ENCODE measurements at places on chromosomes 13 and 19. TPM values are rescaled to one million over a fixed set of nuclear protein-coding genes. Genes with fewer than 3 reads are reported as not detected.

ATP11A gene
- 30.0 TPM for total RNA-seq

RAVER1 gene
- 13.9 TPM for total RNA-seq

PRR36 gene
- not detected for total RNA-seq

OR7E24 gene
- not detected for total RNA-seq

IFI30 gene
- total RNA-seq: not detected

NLRP5 gene
- total RNA-seq: not detected

BBC3 gene
- total RNA-seq: 16.8 TPM

CGB8 gene
- total RNA-seq: not detected

FGF22 gene
- total RNA-seq: not detected

MEDAG gene
- total RNA-seq: 19.4 TPM

MATK gene
- total RNA-seq: 0.29 TPM

NAPSA gene
- under 0.01 TPM for total RNA-seq

FUT3 gene
- not detected for total RNA-seq

F10 gene
- total RNA-seq: not detected

PSG1 gene
- total RNA-seq: 0.48 TPM

KANK3 gene
- total RNA-seq: 31.8 TPM

SHD gene
- not detected for total RNA-seq

ZNF135 gene
- 2.1 TPM for total RNA-seq

KLK13 gene
- total RNA-seq: not detected

NRTN gene
- not detected for total RNA-seq

PTGIR gene
- total RNA-seq: 0.10 TPM

ABCC4 gene
- total RNA-seq: 17.0 TPM

EFNB2 gene
- 121 TPM for total RNA-seq

DPF1 gene
- total RNA-seq: 1.6 TPM

All from vein endothelial cell (primary cell).